ENCODE measurements at places on chromosomes 4 and X.
A peak's percentile ranks its signal among the peaks of the same experiment; 100 is the strongest.

GRCh38 chr4:35884714-35885480 lies 359.4 kb downstream of the ARAP2 start:
- DNase-seq = no peak

- peak; percentile 67 for DNase-seq
Observed at GRCh38 chrX:24332878-24333277, 19.0 kb upstream of the SUPT20HL2 start.

DNA sequence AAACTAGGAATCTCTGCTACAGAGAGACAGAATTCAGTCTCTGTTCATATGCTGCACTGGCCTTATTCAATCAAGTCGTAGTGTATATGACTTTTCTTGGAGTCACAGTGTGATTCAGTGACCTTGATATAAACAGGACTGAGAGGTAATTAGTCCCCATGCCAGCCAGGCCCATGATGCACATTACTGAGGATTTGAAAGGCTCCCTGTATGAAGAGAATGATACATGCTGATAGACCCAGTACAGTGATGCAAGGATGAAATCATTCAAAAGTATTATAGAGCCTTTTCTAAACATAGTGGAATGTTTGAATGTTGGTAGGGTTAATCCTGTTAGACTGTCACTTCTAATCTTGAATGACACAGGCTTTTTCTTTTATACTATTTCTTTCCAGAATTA lies 34.1 kb downstream of the ANXA3 start:
- DNase-seq = peak; percentile 23

GRCh38 chr4:65023883-65024670 lies 614.8 kb upstream of the TECRL start:
- no peak for DNase-seq

- no peak for DNase-seq
Observed at GRCh38 chr4:41318839-41319530, 62.3 kb downstream of the UCHL1 start.

- peak; percentile 43 for DNase-seq
Observed at GRCh38 chrX:103919270-103919637, 43.2 kb upstream of the TMSB15B start.

- DNase-seq = no peak
Observed at GRCh38 chr4:110188113-110188512, 10.3 kb downstream of the ELOVL6 start.

GRCh38 chrX:12906046-12906761 lies at the start of gene TLR8:
Gene TLR8 (plus strand): TSS chrX:12906620. CDS start chrX:12906707, 87 bp downstream.
- DNase-seq = no peak

DNA sequence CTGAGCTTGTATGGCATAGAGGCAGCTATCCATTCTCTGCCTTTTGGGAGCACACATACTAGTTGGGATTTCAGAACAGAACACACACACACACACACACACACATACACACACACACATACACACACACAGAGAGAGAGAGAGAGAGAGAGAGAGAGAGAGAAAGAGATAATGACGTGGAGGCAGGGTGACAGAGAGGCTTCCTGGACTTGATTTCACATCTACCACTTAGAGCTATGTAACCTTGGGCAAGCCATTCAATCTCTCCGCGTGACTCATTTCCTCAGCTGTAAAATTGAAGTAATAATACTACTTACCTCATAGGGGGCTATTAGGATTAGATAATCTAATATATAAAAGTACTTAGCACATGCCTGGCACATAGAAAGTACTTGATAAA lies 12.3 kb upstream of the GRIA3 start:
- DNase-seq = peak; percentile 54

GRCh38 chr4:7799306-7799705 lies 140.4 kb downstream of the AFAP1 start:
- no peak for DNase-seq

GRCh38 chr4:2858451-2859217 lies 15.0 kb downstream of the ADD1 start:
- DNase-seq = no peak

DNA sequence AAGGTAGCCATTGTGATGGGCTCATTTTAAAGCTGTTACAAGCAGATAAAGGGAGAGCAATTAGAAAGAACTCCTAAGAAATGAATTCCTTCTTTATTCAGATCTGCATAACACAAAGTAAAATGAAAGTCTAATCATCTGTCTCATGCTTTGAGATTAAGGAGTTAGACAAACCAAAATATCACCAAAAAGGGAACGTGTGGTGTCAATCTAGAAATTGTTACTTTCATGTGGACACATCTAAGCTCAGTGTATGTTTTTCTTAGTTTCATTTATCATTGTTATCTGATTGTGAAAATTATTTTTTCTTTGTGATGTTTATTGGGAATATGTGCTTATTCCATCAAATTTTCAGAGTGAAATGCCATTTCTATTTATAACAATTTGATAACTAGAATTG lies 80.3 kb downstream of the BANK1 start:
- DNase-seq = no peak

DNA sequence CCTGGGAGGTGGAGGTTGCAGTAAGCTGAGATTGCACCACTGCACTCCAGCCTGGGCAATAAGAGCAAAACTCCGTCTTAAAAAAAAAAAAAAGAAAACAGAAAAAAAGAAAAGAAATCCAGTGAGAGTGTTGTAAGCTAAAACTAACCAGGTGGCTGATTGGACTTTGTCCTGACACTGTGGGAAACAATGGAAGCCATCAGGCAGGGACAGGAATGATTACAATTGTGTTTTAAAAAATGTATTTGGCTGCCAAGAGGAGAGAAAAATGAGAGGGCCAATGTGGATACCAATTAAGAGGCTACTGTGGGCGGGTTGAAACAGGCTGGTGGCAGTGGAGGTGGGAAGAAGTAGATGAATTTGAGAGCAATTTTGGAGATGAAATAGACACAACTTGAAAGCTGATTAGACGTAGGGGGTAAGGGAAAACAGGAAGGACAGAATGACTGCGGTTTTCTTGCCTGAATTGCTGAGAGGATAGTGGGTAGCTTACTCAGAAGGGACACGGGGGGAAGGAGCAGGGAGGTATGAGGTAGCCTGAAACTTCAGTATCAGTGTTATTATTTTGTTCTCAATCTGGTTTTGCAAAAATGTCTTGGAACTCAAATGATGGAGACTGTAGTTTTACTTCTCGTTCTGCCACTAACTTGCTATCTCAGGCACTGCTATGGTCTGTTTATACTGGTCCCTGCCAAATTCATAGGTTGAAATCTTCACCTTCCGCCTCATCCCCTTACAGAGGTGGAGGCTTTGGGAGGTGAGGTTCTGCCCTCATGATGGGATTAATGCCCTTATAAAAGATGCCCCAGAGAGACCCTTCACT lies 45.6 kb upstream of the CHRNA9 start:
- peak; percentile 14 for DNase-seq

GRCh38 chr4:113504422-113504821 lies 257.1 kb downstream of the CAMK2D start:
- DNase-seq = no peak

DNA sequence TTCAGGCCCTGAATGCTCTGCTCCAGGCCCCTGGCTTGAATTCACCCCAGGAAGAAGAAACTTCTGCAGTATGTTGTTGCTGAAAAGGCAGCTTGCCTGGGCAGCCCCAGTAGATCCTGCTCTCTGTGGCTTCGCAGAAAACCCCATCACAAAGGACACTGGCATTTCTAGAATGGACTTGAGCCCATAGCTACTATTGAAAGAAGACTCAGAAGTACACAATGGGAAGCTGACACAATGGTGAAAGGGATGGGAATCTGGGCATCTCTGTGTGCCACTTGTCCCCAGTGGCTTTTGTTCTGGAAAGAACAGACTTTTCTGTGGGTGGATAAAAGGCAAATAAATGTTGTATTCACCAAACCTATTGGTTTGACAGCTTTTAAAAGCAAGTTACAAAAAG lies 67.4 kb upstream of the SCML1 start:
- no peak for DNase-seq

- DNase-seq = peak; percentile 19
Observed at GRCh38 chrX:72052415-72053090, 79.2 kb downstream of the RTL5 start.

DNA sequence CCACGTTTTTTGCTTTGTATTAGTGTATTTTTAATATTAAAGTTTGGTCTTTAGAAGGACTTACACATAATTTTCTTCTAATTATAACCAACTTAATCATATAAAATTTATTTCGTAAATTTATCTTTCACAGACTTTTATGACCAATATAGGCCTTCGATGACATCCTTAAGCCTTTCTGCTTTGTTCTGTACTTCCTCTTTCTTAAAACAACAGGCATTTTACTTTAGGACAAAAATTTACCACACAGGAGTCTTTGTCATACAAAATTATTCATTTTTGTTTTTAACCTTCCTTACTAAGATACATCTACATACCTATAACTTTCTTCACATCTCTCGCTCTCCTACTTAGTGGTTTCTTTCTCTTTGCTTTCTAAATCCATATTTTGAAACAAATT lies 56.3 kb downstream of the RGS12 start:
- no peak for DNase-seq

DNA sequence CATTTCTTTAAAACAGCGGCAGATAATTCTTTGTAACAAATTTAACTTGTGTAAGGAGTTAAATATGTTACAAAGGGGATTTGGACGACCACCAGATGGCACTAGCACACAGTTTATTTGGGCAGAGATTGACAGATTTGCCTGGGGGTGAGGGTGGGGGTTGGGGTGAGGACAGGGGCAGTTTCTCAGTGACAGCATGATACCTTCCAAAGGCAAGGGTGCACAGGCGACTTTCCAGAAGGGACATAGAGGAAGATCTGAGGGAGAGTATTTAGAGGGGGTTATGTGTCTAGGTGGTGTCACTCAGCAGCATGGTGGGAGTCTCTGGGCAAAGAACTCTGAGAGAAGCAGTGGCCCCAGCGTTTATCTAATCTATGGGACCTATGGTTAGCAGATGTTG lies 9.6 kb upstream of the TMA16 start:
- peak; percentile 57 for DNase-seq

DNA sequence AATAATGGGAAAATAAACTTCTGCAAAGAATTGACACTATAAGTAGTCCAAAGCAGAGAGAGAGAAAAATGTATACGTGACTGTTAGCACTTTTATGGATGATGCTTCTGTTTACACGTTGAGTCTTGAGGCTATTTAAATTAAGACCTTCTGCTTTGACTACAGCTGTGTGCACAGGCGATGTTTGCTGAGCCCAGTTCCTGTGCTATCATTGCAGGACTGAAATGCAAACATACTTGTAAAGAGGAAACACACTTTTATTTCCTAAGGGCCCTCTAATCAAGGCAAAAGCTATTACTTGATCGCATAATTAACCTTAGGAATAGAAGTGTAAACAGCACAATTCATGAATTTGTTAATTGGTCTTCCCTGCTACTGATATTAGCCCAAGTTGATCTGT lies 226.9 kb downstream of the FBXW7 start:
- no peak for DNase-seq

GRCh38 chr4:37531151-37531550 lies 155.0 kb downstream of the RELL1 start:
- peak; percentile 3 for DNase-seq

GRCh38 chr4:8820178-8821102 lies 51.2 kb downstream of the HMX1 start:
- DNase-seq = no peak

DNA sequence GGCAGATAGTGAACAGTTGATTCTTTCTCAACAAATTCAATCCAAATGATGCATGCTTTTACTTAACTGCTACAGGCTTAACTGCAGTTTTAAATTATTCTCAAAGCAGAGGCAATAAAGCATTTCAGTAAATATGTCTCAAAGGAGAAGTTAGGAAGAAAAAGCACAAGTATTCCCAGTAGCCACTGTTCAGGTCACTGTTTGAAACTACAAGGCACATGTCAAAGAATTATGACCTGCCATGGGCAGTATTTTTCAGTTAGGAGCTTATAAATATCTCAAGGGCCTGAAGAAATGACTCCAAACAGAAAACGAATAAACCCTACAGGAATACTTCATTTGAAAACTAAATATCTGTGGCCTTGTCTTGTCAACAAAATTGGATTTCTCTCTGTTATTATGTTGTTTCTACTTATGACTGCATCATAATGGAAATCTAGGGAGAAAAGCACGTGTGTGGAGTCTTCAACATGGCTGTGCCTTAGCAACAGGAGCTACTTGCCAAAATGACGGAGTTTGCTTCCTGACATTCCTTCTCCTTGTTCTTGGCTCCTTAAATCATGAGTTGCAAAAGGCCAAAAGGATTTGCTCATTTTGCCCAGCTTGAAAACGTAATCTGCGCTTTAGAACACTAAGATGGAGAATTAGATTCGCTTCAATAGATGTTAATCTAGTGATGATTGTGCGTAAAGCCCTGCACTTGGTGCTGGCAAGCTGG lies 67.6 kb upstream of the GPR101 start:
- no peak for DNase-seq

DNA sequence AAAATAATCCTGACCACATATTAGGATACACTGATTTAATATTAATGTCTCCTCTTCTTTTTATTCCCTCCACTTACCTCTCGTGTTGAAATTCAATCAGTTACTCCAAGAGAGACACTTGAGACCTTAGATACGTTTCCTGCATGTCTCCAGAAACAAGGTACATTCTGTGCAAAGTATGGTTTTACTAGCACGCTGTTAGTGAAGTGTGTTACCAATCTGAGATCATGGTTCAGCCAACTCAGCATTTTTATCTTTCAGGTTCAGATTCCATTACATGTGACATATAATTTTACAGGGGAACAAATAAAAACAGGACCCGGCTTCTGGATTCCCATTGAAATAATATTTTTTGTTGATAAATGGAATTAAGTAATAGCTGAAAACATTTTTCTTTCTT lies 32.2 kb downstream of the PDLIM5 start:
- DNase-seq = no peak

- DNase-seq = no peak
Observed at GRCh38 chrX:152876931-152877840, 20.7 kb upstream of the ZNF185 start.

DNA sequence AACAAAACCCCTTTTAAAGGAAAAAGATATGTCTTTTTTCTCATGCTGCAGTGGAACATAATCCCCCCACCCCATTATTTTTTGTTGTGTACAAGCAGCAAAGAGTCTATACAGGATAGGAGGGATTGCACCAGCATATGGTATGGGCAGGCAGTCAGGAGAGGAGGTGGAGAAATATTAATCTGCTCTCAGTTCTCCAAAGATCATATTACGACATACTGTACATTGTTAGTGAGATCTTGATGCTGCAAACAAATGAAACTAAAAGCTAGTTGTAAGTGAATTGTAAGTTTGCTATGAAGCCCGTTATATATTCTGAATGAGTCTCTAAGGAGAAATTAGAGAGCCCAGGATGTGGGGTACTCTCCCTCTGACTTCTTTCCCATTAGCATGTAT lies 75.3 kb downstream of the RAPGEF2 start:
- DNase-seq = peak; percentile 35

- no peak for DNase-seq
Observed at GRCh38 chr4:144313370-144313769, 172.9 kb upstream of the GYPA start.

GRCh38 chr4:64857815-64858214 lies 448.6 kb upstream of the TECRL start:
- DNase-seq = no peak

- DNase-seq = no peak
Observed at GRCh38 chrX:1316527-1316926, 20.1 kb upstream of the IL3RA start.

GRCh38 chr4:143343276-143343831 lies 6.7 kb downstream of the GAB1 start:
- no peak for DNase-seq

Measured in fibroblast of skin of scalp (primary cell).